ENCODE measurements at places on chromosomes 11 and 22.

GRCh38 chr11:40230821-40231220 lies 1228.6 kb downstream of the LRRC4C start:
- DNase-seq, result no peak

DNA sequence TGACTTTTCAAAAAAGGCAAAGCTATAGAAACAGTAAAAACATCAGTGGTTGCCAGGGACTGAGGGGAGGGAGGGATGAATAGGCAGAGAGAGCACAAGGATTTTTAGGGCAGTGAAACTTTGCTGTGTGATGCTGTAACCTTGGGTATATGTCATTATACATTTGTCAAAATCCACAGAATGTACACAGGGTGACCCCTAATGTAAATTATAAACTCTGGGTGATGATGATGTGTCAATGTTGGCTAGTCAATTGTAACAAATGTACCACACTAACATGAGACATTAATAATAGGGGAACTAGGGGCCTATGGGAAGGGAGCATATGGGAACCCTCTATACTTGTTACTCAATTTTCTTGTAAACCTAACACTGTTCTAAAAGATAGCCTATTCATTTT lies 24.8 kb downstream of the RIBC2 start:
- no peak for DNase-seq

DNA sequence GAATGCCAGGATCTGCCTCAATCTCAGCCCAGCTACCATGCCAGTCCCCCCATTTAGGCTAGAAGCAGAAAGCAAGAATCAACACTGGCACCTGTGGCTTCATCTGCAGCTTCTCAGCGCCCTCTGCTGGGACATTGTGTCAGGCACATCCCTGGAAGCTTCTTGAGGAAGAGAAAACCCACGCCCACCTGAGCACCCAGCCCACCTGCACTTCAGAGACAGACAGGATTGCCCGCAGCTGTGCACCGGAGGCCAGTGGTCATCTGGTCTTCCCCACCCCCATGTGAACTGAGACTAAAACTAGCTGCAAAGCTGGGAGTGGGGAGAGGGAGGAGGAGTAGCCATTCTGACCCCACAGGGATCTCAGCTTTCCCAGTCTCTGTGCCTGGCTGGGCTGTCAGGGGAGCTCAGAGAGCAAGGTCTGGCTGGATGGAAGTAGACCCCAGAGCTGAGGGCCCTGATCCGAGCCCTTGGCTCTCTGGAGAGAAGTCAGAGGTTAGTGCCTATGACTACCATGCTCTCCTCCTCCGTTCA lies 66.8 kb downstream of the FEZ1 start:
- DNase-seq, result peak; percentile 50

DNA sequence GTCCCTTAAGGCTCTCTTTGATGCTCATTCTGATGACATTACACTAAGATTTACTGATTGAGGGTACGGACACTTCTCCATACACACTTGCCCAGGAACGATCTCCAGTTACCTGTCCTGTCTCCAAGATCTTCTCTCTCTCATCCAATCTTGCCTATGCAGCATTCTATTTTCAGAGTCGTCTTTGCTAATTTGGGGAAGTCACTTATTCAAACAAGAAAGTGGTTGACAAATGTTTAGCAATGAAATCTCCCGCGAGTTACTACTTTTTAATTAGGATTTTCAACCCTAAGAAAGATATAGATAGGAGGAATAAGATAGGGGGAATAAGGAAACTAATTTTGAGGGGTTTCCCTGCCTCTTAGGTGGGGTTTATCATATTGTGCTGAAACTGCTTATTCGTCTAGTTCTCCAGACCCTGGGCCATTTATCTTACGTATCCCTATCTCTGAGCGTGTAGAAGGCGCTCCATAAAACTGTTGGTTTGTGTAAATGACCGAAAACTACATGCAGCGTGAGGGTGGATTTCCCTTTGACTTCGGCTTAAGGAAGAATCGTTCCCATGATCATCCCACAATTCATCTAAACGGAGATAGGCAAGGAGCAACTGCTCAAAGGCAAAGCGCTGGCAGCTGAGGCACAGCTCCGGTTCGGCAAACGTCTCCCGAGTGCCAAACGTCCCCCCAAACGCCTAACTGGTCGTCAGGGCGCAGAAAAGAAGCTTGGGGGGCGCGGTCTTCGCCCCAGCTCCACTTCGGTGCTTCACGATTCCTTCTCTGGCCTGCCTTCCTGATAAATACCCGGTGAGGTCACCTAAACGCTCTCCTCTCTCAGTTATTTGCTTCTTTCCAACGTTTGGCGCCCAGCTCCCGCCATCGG lies 804 bp downstream of the APIP start:
- DNase-seq, result peak; percentile 32

DNA sequence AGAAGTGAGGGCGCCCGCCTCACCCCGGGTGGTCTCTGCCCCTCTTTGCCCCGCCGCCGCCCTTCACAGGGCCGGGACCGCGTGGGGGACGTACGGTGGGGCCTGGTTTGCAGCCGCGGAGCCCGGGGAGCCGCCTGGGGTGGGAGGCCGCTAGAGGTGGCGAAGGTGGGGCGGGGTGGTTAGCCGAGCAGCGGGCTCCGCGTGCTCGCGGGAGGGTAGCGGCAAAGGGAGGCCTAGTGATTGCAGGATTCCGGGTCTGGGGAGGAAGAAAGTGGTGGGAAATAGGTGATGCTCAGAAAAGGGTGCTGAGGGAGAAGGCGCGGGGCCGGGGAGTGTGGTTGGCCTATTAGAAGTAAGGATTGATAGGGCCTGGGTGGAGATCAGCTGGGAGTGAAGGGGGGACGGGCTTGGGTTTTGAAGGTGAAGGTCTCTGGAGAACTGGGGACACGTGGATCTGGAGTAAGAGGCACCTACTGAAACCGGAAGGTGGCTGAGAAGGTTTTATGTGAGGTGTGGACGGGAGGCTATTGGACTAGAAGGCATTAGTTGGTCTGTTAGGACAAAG lies 571 bp downstream of the FAR1 start:
- peak; percentile 43 for DNase-seq

GRCh38 chr22:27554841-27555456 lies 246.6 kb downstream of the MN1 start:
- no peak for DNase-seq

DNA sequence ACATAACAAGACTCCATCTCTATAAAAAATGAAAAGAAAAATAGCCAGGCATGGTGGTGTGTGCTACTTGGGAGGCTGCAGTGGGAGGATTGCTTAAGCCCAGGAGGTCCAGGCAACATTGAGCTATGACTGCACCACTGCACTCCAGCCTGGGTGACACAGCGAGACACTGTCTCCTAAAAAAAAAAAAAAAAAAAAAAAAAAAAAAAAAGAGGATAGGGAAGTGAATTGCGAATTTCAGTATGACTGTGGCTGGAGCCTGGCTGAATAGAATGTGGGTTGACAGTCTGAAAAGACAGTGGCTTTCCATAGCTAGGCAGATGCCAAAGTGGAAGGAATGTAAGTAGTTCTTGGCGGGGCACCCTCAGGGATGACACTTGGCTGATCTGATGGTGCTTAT lies 6.4 kb upstream of the LDHAL6A start:
- DNase-seq, result no peak

- DNase-seq, result no peak
These were observed 3.8 kb downstream of the CD81 start for GRCh38 chr11:2380807-2381350.

DNA sequence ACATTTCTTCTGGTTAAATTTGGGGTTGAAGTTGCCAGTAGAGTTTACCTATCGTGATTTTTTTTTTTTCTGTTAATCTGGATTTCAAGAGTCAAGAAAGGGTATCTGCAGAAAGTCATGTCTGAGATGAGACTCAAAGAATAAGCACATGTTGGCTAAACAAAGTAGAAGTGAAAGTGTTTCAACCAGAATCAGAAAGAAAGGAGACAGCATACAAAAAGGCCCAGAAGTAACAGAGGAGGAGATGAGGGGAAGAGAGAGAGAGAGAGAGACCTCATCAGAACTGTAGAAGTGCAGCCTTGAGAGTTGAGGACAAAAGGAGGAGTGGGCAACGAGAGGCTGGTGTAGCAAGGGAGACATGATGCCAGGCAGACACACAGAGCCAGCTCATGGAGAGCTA lies 54.9 kb downstream of the SVIP start:
- DNase-seq, result no peak

GRCh38 chr11:61119571-61119970 lies 17.3 kb downstream of the CD5 start:
- DNase-seq, result no peak

DNA sequence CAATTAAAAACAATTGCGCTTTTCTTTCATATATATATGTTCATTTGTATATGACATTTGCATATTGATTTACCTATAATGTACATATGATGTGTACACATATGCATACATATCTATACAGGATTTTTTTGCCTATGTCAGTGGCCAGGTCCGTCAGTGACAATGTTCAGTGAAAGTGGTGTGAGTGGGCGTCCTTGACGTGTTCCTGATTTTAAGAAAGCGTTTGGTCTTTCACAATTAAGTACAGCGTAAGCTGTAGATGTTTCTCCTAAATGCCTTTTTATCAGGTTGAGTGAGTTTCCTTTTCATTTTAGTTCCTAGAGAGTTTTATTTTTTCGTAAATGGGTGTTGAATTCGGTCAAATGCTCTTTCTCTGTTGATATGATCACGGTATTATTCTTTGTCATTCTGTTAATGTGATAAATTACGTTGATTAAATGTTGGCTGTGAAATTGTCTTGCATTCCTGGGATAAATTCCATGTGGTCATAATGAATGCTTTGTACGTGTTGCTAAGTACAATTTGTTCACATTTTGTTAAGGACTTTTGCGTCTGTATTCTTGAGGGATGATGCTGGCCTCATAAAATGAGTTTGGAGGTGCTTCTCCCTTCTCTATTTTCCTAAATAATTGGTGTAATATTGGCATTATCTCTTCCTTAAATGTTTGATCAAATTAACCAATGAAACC lies 10.6 kb upstream of the GNB1L start:
- no peak for DNase-seq

DNA sequence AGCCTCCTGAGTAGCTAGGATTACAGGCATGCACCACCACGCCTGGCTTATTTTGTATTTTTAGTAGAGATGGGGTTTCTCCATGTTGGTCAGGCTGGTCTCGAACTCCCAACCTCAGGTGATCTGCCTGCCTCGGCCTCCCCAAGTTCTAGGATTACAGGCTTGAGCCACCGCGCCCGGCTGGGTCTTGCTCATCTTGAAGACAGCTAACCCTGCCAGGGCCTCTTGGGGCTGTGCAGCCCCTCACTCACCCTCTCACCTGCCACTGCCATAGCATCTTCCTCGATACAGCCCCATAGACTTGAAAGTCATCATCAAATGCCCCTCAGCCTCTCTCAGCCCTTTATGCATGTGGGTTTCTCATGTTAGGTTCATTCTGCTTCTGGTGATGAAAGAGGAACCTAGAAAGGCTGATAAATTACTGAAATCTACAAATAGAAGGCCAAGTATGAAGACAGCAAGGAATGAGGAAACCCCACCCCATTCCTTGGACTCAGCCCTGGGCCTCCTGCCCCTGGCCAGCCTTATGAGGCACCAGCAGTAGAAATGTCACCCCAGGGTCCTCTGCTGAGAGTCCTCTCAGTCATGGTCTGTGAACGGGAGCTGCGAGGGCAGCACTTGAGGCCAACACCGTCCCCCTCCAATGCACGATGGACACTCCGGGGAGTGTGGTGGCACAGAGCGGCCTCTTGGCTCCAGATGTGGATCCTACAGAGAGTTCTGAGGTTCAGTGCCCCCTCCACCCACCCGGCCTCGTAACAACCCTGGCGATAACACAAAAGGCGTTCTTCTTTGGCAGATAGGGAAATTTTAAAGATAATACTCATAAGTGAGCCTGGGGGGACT lies 24.8 kb downstream of the SCGB1A1 start:
- peak; percentile 34 for DNase-seq

GRCh38 chr11:25252854-25253253 lies 756.0 kb downstream of the LUZP2 start:
- DNase-seq, result no peak

DNA sequence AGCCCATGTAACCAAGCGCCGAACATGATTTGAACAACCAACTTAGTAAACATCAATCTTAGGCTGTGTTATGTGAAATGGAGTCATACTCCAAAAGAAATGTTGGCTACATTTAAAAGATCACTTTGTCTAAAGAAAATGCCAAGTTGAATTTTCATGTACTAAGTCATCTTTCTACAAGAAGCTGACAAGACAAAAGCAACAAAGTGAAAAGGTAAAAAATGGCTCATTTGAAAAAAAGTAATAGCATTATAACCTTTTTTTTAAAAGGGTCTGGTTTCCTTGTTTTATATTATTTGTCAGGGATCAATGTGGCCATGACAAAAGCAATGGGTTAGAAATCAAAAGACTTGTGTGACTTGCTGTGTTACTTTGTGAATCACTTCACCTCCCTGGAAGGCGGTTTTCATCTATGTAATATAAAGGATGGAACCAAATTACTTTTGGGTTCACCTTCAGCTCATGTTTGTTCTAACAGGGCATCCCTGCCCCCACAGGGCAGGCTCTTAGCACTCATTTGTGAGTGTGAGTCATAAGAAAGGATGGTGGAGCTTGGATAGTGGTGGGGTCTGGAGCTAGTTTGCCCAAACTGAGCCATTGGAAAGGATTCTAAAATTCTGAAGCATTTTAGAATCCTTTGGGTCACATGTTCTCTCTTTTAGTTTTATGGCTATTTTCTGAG lies 131.9 kb upstream of the MTMR2 start:
- DNase-seq, result peak; percentile 43

DNA sequence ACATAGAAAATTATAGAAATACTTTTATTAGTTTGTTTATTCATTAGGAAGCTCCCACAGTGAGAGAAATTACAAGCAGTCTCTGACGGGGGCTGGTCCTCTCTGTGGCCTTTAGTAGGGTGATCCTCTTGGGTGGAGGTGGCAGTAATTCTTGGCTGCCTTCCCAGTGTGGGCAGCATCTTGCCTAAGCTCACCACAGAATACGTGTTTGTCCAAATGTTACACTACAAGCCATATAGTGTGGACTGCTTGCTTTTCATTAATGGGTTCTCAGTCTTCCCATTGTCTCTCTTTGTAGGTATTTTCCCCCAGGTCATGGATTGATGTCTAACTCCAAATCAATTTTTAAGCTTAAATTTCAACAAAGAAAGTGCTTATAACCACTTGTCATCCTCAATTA lies 43.3 kb downstream of the ENDOD1 start:
- DNase-seq, result no peak

- peak; percentile 79 for DNase-seq
These were observed 8.1 kb downstream of the PC start for GRCh38 chr11:66950112-66950535.

DNA sequence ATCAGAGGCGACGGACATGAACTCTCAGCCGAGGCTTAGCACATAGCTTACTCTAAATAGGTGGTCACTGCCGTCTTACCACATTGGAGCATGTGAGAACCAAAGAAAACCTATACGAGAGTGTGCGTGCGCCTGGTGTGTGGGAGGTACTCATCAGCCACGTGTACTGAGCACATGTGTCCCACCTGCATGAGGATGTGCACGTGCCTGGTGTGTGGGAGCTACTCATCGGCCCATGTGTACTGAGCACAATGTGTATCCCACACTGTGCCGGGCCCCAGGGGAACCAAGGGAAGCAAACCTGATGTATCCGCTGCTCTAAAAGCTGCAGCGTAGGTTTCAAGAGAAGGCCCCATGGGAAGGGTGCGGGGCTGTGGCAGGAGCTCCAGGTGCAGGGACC lies 56.4 kb downstream of the ANO1 start:
- DNase-seq, result no peak

DNA sequence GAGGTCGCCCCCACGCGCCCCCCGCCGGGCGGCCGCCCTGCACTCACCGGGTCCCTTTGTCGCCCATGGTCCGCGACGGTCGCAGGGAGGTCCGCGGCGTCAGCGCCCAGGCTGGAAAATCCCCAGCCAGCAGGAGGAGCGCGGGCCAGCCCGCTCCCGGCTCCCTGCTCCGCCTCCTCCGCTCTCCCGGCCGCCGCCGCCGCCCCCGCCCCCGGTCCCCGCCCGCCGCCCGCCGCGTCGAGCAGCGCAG lies at the start of gene ARRB1:
TSS of gene ARRB1 (minus strand) at position 121 of the 250 bp plus-strand sequence. CDS start at position 67, 54 bp downstream.
- DNase-seq, result no peak

- no peak for DNase-seq
These were observed 169.6 kb upstream of the FOLH1 start for GRCh38 chr11:49377978-49378377.
